ENCODE measurements at places on chromosomes 1 and 21.

GRCh38 chr1:98793136-98793535 is 131.6 kb downstream of the SNX7 start:
- DNase-seq, result no peak

- DNase-seq, result no peak
Measured at GRCh38 chr1:53120659-53121058, 21.8 kb downstream of the SLC1A7 start.

DNA sequence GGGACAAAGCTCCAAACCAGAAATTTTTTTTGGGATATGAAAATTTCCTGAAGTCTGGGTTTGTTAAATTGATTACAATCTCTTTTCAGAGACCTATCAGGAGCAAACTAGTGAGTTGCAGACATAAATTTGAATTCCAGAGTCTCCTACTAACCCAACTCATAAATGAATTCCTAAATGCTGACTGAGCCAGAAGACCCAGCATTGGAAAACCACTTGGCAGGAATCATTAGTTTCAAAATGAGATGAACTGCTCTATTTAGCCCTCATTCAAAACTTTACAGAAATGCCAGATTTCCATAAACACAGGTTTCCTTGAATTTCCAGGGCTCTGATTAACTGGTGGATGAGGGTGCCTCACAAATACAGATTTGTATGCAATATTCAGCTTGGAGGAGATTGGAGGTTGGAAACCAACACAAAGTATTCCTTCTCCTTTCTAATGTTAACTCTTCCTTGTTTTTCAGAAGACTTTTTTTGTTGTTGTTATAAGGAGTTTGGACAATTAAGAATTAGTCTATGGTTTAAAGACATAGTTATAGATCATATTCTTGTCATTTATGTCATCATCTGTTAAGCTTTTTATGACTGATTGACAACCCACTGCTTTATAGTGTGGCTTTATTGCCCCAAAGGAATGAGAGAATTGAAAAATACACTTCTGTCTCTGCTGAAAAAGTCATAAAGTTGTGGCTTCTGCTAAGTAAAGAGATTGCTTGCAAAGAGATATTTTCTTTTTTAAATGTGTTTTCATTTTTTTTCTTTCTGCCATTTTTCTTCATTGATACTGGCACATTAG is 222.8 kb downstream of the HLX start:
- DNase-seq, result peak; percentile 66

- DNase-seq, result no peak
Measured at GRCh38 chr1:53687901-53688300, 51.1 kb downstream of the GLIS1 start.

Measured in iris pigment epithelial cell (primary cell).